Mammary microvascular endothelial cell (primary cell): ENCODE measurements at places on chromosomes 11 and 22. TPM values are rescaled to one million over a fixed set of nuclear protein-coding genes. Genes with fewer than 3 reads are reported as not detected.

RASD2 gene
- not detected in 2 replicates for total RNA-seq

BIRC3 gene
- 10.7 and 11.2 TPM in 2 replicates for total RNA-seq

RIMBP3C gene
- total RNA-seq, result 0.05 TPM in 1 of 2 replicates, not detected in the other

SLC7A4 gene
- total RNA-seq, result not detected in 2 replicates

VWCE gene
- 8.7 and 15.9 TPM in 2 replicates for total RNA-seq

NUDT22 gene
- total RNA-seq, result 58.7 and 61.6 TPM in 2 replicates

SLC22A24 gene
- not detected in 2 replicates for total RNA-seq

ZNF215 gene
- 1.4 and 1.7 TPM in 2 replicates for total RNA-seq

ROBO4 gene
- total RNA-seq, result 405 and 425 TPM in 2 replicates

F2 gene
- total RNA-seq, result 0.10 TPM in 1 of 2 replicates, not detected in the other

SEC14L2 gene
- 33.0 and 36.9 TPM in 2 replicates for total RNA-seq

SPECC1L gene
- total RNA-seq, result 26.0 and 31.5 TPM in 2 replicates

MS4A15 gene
- total RNA-seq, result not detected in 2 replicates

INPP5J gene
- not detected in 2 replicates for total RNA-seq

SHANK2 gene
- total RNA-seq, result 0.07 TPM in 1 of 2 replicates, not detected in the other

TMA7B gene
- total RNA-seq, result not detected in 2 replicates

APOA4 gene
- not detected in 2 replicates for total RNA-seq

C11orf87 gene
- total RNA-seq, result not detected in 2 replicates

SMTNL1 gene
- total RNA-seq, result not detected in 2 replicates

DNAJB7 gene
- not detected in 2 replicates for total RNA-seq

CNGA4 gene
- not detected in 2 replicates for total RNA-seq
